C1 segment of cervical spinal cord (tissue), 14 donors: ENCODE measurements at places on chromosomes 11 and 22.

DNA sequence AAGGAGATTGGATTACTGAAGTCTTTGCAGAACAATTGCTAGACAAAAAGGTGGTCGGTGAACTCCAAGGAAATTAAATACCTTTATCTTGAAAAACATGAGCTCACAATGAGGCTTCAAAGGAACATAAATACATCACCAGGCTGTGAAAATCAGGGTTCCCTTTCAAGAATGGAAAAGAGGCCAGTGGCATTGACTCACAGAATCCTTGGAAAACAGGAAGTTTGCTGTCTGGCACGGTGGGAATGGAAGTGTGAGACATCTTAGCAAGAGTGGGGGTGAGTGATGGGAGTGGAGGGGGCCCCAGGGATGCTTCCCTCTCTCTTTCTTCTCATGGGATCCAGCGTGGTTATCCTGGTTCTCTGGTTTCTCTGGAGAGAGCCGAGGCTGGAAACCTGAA, 48.9 kb upstream of the TBCEL start:
- DNase-seq, result no peak

- no peak for DNase-seq
Measured at GRCh38 chr22:31650391-31650790, 11.6 kb downstream of the PISD start.

DNA sequence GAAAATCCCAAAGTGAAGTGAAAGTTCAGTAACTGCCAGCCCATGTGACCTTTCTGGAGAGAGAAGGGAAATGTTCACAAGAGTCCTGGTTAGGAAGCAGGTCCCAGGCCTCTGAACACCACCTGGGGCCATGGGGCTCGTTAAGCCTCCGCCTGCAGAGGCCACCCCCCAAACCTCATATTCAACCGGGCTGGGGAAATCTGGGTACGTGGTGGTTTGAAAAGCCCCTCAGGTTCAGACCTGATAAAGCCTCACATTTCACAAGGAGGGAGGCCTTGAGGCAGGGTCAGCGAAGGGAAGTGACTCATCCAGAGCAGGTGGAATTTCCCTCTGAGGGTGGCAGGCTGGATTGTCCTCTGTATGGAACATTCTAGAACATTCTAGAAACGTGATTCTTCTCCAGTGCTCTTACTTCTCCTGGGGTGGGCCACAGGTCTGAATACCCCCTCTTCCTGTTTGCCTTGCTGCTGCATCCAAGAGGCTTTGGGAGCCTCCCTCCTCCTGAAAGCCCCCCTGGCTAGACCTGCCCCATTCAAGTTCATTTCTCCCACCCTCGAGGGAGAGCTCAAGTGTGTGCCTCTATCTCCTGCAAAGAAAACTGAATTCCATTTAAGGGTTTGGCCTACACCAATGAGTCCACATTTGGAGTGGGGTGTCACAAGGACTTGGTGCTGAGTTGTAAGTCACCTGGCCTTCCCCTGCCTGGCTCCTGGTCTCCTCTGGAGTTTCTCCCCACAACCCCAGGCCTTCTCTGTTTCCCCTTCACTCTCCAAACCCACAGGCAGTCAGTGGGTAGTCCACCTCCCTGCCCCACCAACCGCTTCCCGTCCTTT, 6.3 kb downstream of the FXYD2 start:
- DNase-seq, result no peak

- no peak for DNase-seq
Measured at GRCh38 chr11:21723678-21724077, 469.2 kb upstream of the ANO5 start.
